Fibroblast of pulmonary artery (primary cell): ENCODE measurements at places on chromosomes 13 and 19.

- no peak for DNase-seq
Measured at GRCh38 chr13:25218019-25218418, 45.9 kb upstream of the AMER2 start.

DNA sequence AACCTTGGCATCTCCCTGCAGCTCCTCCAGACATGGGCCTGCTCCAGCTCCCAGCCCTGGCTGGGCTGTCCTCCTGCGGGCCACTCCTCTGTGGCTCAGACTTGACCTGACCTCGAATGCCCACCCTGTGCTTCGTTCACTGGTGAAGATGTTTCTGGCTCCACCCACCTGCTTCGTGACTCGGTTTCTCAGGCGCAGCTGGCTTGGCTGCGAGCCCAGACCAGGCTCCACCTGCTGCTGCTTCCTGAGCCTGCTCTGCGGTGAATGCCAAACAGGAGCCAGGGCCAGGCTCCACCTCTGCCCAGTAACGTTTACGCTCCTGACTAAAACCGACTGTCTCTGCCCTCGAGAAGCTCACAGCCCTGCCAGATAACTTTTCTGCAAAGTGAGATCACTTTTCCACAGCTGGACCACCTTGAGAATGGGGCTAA lies 8.9 kb upstream of the RSPH6A start:
- DNase-seq = no peak

- DNase-seq = no peak
Measured at GRCh38 chr13:44389876-44390275, 16.3 kb downstream of the SERP2 start.

DNA sequence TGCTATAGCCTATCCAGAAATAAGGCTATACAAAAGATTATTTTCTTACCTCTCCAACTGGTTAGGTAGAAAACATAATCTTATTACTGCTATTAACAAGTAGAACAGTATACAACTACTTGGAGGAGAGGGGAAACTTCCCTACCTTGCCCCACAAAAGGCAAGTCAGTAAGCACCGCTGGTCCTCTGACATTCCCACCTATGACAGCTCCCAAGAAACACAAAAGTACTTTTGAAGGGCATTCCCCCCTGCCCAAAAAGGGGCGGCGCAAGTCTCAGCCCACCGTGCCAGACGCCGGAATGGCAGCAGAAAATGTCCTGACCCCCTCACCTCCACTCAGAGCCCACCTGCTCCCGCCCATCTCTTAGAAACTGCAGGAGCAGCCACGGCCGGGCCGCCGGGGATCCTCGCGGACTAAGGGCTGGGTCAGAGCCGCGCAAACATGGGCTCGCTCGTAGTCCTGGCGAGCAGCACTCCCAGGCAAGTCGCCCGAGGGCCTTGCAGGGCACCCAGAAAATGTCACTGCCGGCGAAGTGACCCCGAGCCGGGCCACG lies 437 bp downstream of the SUCLA2 start:
- no peak for DNase-seq

GRCh38 chr19:2455851-2456570 lies 748 bp downstream of the LMNB2 start:
- no peak for DNase-seq

DNA sequence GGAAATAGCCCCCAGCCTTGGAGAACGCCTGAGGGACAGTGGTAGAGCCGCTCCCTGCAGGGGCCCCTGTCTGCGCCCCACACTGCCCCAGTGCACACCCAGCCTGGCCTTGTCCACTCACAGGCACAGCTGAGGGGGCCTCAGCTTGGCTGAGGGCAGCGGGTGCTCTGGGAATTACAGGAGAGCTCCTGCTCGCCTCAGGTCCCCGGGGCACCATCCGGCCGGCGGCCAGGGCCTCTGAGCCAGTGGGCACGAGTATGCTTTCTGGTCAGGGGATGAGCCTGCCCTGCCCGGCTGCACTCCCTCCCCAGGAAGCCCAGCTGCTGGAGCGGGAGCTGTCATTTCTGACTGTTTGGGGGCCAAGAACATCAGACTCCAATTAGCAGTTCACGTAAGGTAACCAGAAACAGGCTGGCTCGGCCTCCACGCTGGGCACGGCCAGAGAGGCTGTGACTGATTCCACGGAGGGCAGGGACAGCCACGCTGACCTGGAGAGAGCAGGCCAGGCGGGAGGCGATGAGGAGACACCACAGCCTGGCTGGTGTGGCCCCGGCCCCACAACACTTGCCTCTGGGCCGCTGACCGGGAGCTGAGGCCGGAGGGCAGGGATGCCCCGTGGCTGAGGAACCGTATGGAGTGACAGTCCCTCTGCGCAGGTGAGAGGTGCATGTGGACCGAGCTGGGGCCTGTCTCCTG lies 15.4 kb downstream of the CEBPG start:
- DNase-seq = no peak

DNA sequence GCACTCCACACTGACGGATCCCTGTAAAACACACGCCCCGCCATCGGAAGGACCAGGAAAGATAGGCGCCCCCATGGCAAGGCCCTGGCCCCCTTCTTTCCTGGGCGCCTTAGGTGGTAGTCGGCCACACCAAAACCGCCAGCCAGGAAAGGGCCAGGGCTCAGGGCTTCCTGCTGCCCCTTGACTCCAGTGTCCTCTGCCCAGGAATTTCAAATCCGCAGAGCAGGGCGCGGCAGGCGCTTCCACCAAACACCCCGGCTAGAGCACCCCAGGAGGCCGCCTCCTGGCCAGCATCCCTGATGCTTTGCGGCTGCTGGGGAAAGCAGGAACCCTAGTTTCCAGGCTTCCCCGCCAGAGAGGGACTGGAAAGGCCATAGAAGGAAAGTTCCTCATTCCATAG lies 57.5 kb downstream of the ZNF726 start:
- DNase-seq = no peak

DNA sequence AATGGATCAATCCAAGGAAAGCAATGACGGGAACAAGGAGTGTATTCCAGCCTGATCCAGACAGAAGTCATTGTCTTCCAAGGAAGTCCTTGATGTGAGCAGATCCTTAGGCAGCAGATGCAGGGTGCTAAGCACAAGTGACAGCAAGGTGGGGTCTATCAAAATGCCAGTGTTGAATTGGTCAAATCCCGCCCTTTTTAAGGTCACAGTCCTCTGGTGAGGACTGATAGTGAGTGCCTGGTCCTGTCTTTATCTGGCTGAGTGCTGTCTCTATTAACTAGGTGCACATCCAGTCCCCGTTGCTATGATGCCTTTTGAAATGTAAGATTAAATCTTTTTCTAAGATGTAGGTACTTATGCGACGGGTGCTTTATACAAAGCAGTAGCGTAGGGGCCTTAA lies 1.3 kb upstream of the LAMP1 start:
- DNase-seq = no peak

DNA sequence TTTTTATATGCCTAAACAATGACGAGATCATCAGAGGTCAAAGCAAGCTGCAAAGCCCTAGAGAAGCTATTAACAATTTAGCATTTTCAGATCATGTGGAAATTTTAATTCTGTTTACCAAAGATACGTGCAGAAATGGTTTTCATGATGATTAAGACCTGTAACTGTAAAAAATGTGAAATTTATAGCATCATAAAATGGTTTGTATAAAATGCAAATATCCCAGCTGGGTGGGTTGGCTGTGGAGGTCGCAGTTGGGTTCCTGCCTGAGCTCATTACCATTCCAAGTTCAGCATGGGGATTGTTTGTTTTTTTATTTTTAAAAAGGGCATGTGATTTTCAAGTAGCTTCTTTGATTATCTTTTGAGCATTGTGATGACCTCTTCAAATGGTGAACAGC lies 47.9 kb upstream of the SIAH3 start:
- no peak for DNase-seq

DNA sequence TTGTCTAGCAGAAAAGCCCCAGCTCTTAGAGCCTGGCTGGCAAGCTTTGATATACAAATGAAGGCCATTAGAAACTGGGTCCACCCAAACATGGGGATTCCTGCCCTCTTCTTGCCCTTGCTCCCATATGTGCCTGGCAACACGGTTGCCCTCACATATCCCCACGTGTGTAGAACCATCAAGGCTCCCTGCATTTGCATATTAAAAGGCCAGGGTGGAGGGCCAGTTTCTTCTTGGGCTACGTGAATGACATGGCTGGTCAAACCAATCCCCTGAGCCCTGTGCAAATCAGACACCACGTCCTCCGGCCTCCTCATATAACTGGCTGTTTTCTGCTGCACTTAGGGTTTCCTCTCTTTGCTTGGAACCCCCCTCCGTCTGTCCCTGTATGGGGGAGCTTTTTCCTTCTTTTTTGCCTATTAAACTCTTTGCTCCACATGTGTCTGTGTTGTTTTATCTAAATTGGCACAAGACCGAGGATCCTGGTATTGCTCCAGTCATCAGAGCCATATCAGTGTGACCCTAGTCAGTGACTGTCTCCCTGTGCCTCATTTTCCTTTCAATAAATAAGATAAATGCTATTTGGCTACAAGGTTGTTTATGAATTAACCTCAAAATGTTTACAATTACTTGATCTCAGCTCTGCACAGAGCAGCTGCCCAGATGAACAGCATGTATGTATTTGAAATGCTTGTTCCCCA lies 30.3 kb upstream of the CEACAM1 start:
- no peak for DNase-seq

- DNase-seq = peak; percentile 95
Measured at GRCh38 chr13:90686442-90686841, 661.0 kb upstream of the MIR17HG start.

DNA sequence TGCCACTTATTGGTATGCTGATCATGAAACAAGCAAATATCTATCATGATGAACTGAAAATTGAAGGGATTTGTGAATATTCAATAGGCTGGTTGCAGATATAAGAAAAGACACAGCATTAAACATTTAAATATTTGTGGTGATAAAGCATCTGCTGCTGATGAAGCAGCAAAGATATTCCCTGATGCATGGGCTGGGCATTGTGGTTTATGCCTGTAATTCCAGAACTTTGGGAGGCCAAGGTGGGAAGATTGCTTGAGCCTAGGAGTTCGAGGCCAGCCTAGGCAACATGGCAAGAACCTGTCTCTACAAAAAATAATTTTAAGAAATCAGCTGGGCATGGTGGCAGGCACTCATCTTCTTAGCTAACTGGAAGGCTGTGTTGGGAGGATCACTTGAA lies 54.5 kb downstream of the GPR180 start:
- no peak for DNase-seq

DNA sequence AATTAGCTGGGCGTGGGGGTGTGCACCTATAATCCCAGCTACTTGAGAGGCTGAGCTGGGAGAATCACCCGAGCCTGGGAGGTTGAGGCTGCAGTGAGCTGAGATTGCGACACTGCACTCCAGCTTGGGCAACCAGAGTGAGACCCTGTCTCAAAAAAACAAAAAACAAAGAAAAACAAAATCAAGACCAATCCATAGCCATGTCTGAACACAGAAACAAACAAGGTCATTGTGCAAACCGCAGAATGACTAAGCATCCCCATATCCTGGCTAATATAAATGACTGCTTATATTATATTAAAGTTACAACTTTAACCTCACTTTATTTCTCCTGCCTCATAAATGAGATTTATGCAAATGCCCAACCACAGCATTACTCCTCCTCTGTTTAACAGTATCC lies 2.3 kb upstream of the LYPD3 start:
- DNase-seq = peak; percentile 66

DNA sequence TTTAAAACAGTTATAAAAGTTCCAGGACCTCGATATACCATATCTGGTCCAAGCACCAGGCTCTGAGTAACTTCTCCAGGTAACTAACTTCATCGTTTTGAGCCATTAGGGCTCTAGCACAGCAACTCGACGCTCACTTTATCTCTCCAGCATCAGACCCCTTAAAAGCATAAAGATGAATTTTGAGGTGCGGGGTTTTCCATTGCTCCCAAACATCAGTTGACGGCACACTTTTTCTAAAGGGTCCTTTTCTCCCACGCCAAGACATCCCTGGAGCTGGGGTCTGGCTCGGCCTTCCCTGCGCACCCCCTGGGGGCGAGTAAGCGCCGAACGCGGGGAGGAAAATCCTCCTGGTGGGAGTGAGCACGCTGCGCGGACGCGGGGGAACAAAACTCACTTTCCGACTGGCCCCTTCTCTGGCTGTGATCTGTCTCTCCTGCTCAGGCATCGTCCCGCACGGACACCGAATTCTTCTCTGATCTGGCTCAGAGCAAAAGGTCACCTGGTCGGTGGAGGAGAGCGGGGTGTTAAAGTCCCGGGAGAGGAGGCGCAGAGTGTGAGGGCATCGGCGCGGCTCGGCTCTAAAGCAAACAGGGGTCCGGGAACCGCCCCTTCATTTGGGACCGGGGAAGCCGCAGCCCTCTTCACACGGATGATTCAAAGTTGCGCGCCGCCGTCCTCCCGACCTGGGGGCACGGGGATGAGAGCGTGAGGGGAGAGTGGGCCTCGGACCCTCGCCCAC lies at the start of gene ATP7B:
Gene ATP7B (minus strand): TSS at position 561 of the 742 bp plus-strand sequence. CDS start 113 bp downstream, at position 448.
- no peak for DNase-seq

DNA sequence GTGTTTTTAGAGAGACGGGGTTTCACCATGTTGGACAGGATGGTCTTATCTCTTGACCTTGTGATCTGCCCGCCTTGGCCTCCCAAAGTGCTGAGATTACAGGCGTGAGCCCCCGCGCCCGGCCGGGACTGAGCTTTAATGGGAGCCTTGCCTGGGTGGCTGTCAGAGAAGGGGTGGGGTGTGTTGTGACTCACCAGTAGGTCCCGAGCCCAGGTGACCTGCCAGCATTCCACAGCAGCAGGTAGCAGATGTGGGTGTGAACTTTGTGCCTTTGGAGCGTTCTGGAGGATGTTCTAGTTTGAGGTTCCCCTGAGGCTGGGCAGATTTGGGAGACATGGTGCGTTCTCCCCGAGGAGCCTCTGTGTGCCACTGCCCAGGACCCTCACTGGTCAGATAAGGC lies 7.1 kb upstream of the EPN1 start:
- no peak for DNase-seq

GRCh38 chr19:30733826-30734550 lies 361.8 kb downstream of the ZNF536 start:
- DNase-seq = no peak

- DNase-seq = no peak
Measured at GRCh38 chr13:32722340-32722739, 136.1 kb downstream of the PDS5B start.
